ENCODE measurements at places on chromosomes 5 and 9. TPM values are rescaled to one million over a fixed set of nuclear protein-coding genes. Genes with fewer than 3 reads are reported as not detected.

GCNT4 gene
- 0.05 TPM for total RNA-seq

TLE1 gene
- total RNA-seq, result 102 TPM

KIF4B gene
- total RNA-seq, result 0.02 TPM

FBXO38 gene
- total RNA-seq, result 43.9 TPM

NEUROG1 gene
- total RNA-seq, result not detected

C9orf43 gene
- 0.96 TPM for total RNA-seq

DNA sequence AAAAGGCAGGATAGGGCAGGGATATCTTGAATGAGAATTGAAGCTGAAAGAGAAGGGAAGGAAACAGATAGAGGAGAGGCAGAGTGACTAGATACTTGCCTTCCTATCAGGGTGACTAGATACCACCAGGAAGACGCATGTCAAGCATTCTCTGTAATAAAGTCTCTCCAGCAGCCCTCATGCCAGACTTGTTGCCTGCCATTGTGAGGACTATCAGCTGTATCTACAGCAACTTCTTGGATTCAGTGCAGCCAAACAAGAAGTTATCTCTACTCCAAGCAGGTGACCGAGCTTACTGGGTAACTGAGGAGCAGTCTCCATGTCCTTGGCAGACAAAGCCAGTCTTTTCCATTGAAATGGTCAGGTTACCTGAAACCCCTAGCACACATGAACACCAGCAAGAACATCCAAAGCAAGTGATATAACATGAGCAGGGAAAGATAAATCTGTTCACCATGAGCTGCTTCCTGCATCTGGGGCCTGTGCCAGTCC is 9.3 kb downstream of the SH3RF2 start:
- DNase-seq, result no peak
- H3K27me3 ChIP-seq, result no peaks in the 10 kb centered on the region
- no peak overlapping the region for H3K4me3 ChIP-seq
- H3K4me1 ChIP-seq, result no peaks in the 10 kb centered on the region

GRCh38 chr5:149400304-149400703 is 21.2 kb upstream of the IL17B start:
- H3K27me3 ChIP-seq, result no peaks in the 10 kb centered on the region
- peak; percentile 72 for DNase-seq
- peak overlapping the region; percentile 31 for H3K27ac ChIP-seq
- H3K4me3 ChIP-seq, result no peak overlapping the region

GRCh38 chr5:52985306-52985705 is 3.8 kb upstream of the ITGA2 start:
- no peaks in the 10 kb centered on the region for H3K27me3 ChIP-seq
- DNase-seq, result no peak
- no peaks in the 10 kb centered on the region for H3K36me3 ChIP-seq
- H3K4me3 ChIP-seq, result no peak overlapping the region
- H3K4me1 ChIP-seq, result no peaks in the 10 kb centered on the region

DNA sequence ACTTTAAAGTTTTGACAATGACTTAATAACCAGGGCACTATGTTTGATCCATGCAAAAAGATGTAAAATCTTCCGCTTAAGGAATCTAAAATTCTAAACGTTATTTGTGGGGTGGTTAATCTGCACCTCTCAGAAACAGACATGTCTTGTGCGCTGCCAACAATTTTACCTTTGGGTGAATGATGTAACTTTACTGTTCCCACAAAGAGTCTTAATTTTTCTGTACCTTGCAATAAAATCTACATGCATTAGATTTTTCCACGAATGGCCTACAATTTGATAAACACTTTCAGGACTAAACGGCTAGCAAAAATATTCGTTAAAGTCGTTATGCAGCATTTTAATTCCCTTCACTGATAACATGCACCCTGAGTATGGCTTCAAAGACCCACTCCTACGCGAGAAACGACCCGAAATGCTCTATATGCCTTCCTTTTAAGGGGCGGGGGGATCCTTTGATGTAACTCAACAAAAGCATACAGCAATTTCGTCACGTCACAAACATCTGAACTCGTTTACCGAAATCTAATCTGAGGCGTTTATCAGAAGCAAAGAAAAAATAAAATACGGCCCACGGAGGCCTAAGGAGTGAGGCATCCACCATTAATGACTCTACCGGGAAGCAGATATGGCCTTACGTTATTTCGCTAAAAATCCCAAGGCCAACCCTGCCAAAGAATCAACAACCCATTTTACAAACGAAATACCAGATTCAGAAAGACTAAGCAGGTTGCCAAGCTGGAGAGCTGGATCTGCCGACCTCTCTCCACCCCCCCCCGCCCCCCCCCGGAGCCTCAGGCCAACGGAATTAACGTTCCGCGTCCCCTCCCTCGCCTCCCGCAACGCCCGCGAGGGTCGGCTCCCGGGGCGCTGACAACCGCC is 621 bp downstream of the AK6 start:
- no peaks in the 10 kb centered on the region for H3K27me3 ChIP-seq
- H3K27ac ChIP-seq, result peak overlapping the region; percentile 100
- DNase-seq, result no peak
- peak overlapping the region; percentile 93 for H3K4me3 ChIP-seq
- H3K4me1 ChIP-seq, result peaks cover 3% of the 10 kb centered on the region

DNA sequence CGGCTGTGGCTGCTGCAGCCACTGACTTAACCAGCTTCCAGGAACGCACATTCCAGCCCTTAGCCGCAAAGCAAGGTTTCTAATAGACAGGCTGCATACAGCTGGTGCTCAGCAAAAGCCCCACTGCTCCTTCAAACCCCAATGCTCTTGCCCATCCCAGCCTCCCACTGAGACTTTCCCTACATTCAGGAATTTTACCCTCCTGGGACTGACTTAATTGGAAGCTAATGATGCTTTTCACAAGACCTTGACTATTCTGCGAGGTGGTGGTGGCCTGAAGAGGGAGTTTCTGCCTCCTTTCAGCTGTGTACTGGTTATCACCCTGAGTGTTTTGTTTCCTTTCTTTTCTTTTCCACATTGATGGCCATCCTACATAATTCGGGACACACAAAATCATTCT is 164.9 kb upstream of the IRX1 start:
- no peak for DNase-seq
- no peak overlapping the region for H3K4me3 ChIP-seq
- no peaks in the 10 kb centered on the region for H3K27me3 ChIP-seq
- no peaks in the 10 kb centered on the region for H3K4me1 ChIP-seq
- H3K36me3 ChIP-seq, result no peaks in the 10 kb centered on the region

DNA sequence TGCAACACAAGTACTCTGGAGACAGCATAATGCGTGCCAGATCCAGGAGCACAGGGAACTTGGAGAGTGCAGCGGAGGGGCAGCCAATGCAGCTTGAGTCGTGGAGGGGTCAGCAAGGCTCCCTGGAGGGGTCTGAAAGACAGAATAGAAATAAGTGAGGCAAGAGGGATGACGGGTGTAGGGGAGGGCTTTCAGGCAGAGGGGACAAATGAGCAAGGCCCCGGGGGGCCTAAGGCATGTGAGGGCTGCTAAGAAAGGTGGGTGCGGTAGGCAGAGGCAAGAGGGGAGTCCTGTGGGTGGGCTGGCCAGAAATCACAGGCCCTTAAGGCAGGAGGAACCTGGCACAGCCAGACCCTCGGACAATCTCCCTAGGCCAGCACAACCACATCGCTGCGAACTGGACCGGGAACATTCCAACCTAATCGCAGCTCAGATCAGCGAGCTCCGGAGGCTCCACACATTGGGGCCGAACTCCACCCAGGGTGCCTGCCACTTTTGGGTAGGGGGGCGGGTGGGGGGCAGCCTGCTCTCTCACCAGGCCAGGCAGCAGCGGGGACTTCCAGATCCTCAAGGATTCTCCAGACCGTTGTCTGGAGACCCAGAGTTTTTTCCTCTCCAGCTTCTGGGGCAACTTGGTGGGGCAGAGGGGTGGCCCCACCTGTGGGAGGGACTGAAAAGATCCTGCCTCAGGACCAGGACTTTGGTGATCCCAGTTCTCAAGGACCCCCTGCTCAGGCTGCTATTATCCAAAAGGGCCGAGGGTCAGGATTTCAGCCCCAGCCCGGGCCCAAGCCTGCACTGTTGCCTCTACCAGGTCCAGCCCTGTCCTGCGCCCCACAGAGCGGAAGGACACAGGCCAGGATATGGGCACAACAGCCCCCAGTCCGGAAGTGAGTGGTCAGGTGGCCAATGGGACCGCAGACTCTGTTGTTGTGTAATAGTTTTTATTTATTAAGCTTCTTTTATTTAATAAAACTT is 22.7 kb upstream of the CYSTM1 start:
- H3K27me3 ChIP-seq, result no peaks in the 10 kb centered on the region
- DNase-seq, result no peak
- no peak overlapping the region for H3K27ac ChIP-seq
- no peaks in the 10 kb centered on the region for H3K36me3 ChIP-seq

DNA sequence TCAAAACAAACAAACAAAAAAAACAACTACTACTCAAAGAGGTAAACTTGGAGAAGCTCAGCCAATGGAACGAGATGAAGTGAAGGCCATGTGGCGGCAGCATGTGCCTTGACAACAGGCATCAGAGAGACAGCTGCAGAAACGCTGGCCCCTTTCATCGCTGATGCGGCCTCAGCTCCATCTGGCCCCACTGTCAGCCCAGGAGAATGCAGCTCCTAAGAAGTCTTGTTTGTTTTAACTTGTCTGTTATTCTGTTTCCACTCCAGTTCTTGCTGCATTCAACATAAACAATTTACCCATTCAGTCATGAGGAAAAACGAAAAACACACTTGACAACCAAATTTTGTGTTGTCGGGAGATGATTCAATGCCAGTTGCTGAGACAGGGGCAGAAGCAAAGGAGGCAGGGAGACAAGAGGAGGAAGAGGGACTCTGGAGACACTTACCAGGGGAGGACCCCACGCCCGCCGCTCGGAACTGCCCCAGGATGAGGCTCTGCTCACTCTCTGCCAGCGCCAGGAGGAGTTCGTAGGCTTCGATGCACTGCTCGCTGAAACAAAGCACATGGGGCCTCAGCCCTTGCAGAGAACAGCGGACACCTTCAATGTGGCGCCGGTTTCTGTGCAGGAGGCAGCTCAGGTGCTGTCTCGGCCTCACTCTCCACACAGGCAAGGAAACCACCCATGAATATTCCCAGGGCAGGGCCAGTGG is 91.2 kb downstream of the DCP2 start:
- H3K27ac ChIP-seq, result no peak overlapping the region
- peaks cover 14% of the 10 kb centered on the region for H3K36me3 ChIP-seq
- H3K27me3 ChIP-seq, result no peaks in the 10 kb centered on the region
- peaks cover 16% of the 10 kb centered on the region for H3K4me1 ChIP-seq

DNA sequence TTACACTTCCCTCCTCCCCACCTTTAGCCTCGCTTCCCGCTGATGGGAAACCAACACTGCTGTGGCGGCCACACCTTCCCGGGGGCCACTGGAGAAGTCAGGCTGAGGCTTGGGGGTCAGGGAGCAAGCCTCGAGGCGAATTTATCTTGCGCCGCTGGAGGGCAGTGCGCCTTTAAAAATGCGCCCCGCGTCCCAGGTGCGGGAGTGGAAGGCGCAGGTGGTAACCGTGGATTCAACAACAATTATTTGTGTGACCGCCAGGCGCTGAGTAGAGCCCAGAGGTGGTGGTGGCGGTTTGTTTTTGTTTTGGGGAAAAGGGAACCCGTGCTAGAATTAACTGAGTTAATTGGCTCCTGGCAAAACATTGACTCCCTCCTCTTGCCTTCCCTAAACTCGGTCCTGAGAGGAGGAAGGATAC is 1.1 kb downstream of the CFAP77 start:
- H3K27ac ChIP-seq, result no peak overlapping the region
- no peaks in the 10 kb centered on the region for H3K4me1 ChIP-seq
- no peak overlapping the region for H3K4me3 ChIP-seq
- peaks cover 21% of the 10 kb centered on the region for H3K27me3 ChIP-seq
- H3K36me3 ChIP-seq, result no peaks in the 10 kb centered on the region

DNA sequence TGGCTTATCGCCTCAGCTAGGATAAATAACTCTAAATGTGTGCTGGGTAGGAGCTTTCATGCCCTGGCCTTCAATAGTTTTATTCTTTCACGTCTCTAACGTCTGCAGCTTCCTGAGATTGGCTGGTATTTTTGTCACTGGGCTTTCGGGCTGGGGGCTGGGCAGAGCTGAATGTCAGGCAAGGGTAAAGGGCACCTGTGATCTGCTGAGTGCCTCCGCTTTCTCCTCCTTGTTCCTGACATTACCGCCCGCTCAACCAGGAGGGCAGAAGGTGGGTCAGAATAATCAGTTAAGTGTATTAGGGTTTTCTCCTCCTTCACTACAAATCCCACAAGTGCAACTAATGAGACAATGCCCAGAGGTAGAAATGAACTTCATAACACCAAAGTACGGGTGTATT is 216.6 kb downstream of the TSSK1B start:
- no peaks in the 10 kb centered on the region for H3K36me3 ChIP-seq
- H3K4me3 ChIP-seq, result no peak overlapping the region
- H3K27ac ChIP-seq, result no peak overlapping the region
- no peaks in the 10 kb centered on the region for H3K27me3 ChIP-seq
- DNase-seq, result no peak

GRCh38 chr9:93174976-93175375 is 9.0 kb upstream of the WNK2 start:
- H3K36me3 ChIP-seq, result no peaks in the 10 kb centered on the region
- H3K27ac ChIP-seq, result no peak overlapping the region
- H3K27me3 ChIP-seq, result peaks cover 14% of the 10 kb centered on the region

- no peaks in the 10 kb centered on the region for H3K4me1 ChIP-seq
- no peaks in the 10 kb centered on the region for H3K27me3 ChIP-seq
- no peak overlapping the region for H3K4me3 ChIP-seq
- no peak overlapping the region for H3K27ac ChIP-seq
Observed at GRCh38 chr5:2256691-2257280, 374.1 kb upstream of the IRX4 start.

GRCh38 chr9:15909297-15909696 is 356.5 kb downstream of the CCDC171 start:
- H3K4me1 ChIP-seq, result no peaks in the 10 kb centered on the region
- no peak for DNase-seq
- H3K4me3 ChIP-seq, result no peak overlapping the region
- no peaks in the 10 kb centered on the region for H3K27me3 ChIP-seq
- H3K36me3 ChIP-seq, result no peaks in the 10 kb centered on the region

GRCh38 chr9:19161257-19162025 is 34.1 kb upstream of the PLIN2 start:
- no peak overlapping the region for H3K27ac ChIP-seq
- H3K4me3 ChIP-seq, result no peak overlapping the region
- DNase-seq, result no peak
- no peaks in the 10 kb centered on the region for H3K27me3 ChIP-seq
- no peaks in the 10 kb centered on the region for H3K4me1 ChIP-seq

- no peaks in the 10 kb centered on the region for H3K4me1 ChIP-seq
- peak; percentile 27 for DNase-seq
- H3K27me3 ChIP-seq, result no peaks in the 10 kb centered on the region
- H3K4me3 ChIP-seq, result no peak overlapping the region
- H3K27ac ChIP-seq, result no peak overlapping the region
Observed at GRCh38 chr5:1479581-1480188, 34.4 kb upstream of the SLC6A3 start.

- DNase-seq, result no peak
- H3K4me3 ChIP-seq, result no peak overlapping the region
- peaks cover 26% of the 10 kb centered on the region for H3K4me1 ChIP-seq
- H3K27ac ChIP-seq, result no peak overlapping the region
- no peaks in the 10 kb centered on the region for H3K27me3 ChIP-seq
Observed at GRCh38 chr5:74052441-74053221, 426.6 kb downstream of the ARHGEF28 start.

DNA sequence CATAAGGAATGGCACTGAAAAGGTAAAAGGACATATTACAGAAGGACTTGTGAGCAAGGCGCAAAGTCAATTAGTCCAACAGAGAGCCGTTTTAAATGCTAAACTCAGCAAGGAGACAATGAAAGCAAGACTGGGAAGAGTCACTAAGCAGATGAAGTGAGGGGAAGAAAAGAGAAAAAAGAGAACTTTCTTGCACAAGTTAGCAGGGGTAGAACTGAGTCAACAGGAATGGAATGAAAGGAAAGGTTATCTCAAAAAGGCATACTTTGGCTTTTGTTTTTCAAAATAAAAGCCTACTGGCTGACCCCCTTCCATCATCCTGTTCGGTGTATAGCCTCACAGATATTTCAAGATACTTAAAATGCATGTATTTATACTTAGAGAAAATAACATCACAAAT is 75.0 kb downstream of the NR6A1 start:
- H3K27me3 ChIP-seq, result no peaks in the 10 kb centered on the region
- peaks cover 44% of the 10 kb centered on the region for H3K4me1 ChIP-seq
- H3K27ac ChIP-seq, result peak overlapping the region; percentile 66
- peak; percentile 30 for DNase-seq
